Neural crest cell (in vitro differentiated cells): ENCODE measurements at places on chromosomes 3 and 15.

GRCh38 chr3:120831066-120831465, 76.9 kb upstream of the STXBP5L start:
- no peaks in the 10 kb centered on the region for H3K36me3 ChIP-seq
- no peak overlapping the region for H3K27ac ChIP-seq
- no peaks in the 10 kb centered on the region for H3K27me3 ChIP-seq
- no peak for DNase-seq

DNA sequence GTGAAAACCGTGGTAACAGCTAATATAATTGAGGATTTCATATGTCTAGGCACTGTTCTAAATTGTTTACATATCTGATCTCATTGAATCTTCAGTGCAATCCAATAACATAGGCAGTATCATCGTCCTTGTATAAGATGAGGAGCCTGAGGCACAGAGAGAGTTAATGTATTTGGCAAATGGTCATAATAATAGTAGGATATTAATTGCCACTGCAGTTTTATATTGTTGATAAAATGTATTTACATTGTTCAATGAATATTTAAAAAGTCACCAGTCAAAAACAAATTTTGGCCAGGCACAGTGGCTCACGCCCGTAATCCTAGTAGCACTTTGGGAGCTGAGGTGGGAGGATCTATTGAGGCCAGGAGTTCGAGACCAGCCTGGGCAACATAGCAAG, 88.5 kb downstream of the EEFSEC start:
- DNase-seq: no peak
- peaks cover 41% of the 10 kb centered on the region for H3K4me1 ChIP-seq
- H3K36me3 ChIP-seq: no peaks in the 10 kb centered on the region

DNA sequence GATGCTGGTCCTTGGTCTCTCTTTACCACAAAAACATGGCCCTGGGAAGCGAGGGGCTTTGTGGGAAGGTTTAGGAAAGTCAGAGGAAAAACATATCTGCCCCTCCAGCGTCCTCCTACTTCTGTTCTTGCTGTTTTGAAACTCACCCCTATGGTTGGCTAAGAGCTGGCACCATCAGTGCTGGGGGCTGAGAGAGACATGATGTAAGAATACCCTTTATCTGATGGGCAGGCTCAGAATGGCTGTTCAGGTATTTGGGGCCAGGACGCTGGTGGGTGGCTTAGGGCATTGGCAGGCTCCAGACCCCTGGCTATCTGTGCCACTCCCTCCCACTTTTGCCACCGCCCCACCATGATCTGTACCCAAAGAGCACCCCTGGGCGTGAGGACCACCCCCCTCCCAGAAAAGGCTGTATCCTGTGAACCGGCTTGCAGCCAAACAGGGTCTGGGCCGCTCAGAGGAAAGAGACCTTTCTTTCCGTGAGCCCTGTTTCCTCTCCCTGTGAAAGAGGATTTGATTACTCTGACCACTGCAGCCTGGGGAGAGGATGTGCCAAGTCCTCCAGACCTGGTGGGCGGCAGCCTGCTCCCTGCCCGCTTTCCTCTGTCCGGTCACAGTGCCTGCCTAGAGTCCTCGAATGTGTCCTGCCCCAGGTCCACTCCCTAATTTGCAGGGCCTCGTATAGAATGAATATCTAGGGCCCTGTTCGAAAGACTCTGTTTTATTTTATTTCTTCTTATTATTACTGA, 61.3 kb upstream of the SLC6A6 start:
- DNase-seq: no peak
- peaks cover 23% of the 10 kb centered on the region for H3K4me1 ChIP-seq
- H3K27ac ChIP-seq: peak overlapping the region; percentile 9
- H3K27me3 ChIP-seq: no peaks in the 10 kb centered on the region
- no peaks in the 10 kb centered on the region for H3K36me3 ChIP-seq

DNA sequence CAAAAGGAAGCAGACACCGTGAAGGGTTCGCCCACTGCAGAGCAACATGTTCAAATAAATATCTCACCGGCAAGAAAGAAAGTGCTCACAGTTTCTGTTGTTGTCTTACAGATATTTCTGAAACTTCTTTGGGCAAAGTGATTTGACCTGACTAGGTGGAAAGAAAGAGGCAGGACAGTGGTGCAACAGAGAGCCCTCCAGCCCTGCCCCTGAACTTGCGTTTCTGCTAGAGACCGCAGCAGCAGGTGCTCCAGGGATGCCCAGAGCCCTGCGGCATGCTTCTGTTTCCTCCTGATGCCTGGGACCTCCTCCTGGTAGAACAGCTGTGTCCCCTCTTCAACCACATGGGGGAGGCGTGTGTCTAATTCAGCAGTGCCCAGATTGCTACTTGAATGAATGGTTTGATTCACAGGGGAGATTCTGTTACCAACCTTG, 123.4 kb downstream of the ATP10A start:
- H3K27me3 ChIP-seq: no peaks in the 10 kb centered on the region
- H3K36me3 ChIP-seq: peaks cover 4% of the 10 kb centered on the region
- H3K4me3 ChIP-seq: no peak overlapping the region
- peaks cover 39% of the 10 kb centered on the region for H3K4me1 ChIP-seq
- DNase-seq: peak; percentile 14

- no peak overlapping the region for H3K27ac ChIP-seq
- no peak overlapping the region for H3K4me3 ChIP-seq
- H3K36me3 ChIP-seq: no peaks in the 10 kb centered on the region
Measured at GRCh38 chr3:108724101-108724500, 33.1 kb downstream of the RETNLB start.

GRCh38 chr3:175484666-175485065, 625.5 kb downstream of the NAALADL2 start:
- H3K4me1 ChIP-seq: no peaks in the 10 kb centered on the region
- no peaks in the 10 kb centered on the region for H3K27me3 ChIP-seq
- no peak overlapping the region for H3K27ac ChIP-seq

- H3K4me1 ChIP-seq: peaks cover 47% of the 10 kb centered on the region
- H3K36me3 ChIP-seq: no peaks in the 10 kb centered on the region
- no peaks in the 10 kb centered on the region for H3K27me3 ChIP-seq
- peak overlapping the region; percentile 68 for H3K4me3 ChIP-seq
- peak overlapping the region; percentile 68 for H3K27ac ChIP-seq
Measured at GRCh38 chr3:184716622-184717398, 4.9 kb upstream of the MAGEF1 start.

GRCh38 chr15:26028086-26028740, 165.1 kb upstream of the ATP10A start:
- H3K36me3 ChIP-seq: no peaks in the 10 kb centered on the region
- H3K27me3 ChIP-seq: no peaks in the 10 kb centered on the region

DNA sequence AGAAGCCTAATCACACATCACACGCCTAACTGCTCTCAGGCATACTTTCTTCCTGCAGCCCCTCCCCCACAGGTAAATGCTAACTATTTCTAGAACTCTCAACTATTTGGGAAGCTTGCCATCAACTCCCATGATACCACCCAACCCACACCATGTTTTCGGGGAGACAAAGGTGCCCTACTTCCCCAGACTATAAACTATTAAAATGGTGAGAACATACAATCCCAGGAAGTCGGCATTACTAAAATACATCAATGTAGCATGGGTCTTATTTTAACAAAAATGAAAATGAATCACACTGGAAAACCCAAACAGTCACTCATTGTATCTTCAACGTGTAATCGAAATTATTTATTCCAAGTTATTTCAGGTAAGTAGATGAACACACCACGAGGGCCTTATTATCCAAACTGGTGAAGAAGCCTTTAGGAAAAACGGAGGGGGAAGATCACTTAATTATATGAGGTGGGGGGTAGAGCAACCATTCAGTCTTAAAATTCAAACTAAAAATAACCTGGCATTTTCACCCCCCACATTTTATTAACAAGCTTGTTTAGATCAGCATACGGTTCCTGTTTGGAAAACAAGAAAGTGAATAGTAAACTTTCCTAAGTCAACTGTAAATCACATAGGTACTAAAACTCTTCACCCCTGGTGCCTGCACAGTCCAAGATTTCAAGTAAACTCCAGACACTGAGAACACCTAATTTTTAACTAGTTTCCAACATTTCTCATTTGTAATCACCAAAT, 1.9 kb downstream of the TBL1XR1 start:
- no peak for DNase-seq
- H3K36me3 ChIP-seq: peaks cover 17% of the 10 kb centered on the region
- H3K27me3 ChIP-seq: no peaks in the 10 kb centered on the region

DNA sequence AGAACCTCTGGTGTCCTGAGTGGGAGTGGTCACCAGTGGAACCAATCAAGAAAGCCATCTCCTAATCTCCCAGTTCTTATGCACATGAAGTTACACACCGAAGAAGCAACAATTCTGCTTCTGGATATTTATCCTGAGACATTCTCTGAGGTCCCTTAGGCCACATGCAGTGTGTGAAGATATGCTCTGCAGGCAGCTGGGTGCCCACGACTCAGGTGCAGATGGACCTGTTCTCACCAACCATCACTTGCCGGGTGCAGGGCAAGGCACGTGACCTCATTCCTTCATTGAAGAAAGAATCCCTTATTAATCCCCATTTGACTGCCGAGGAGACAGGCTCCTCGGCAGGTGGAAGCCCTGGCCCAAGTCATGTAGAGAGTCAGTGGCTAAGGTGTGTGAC, 79.8 kb downstream of the WNT7A start:
- no peak overlapping the region for H3K27ac ChIP-seq
- H3K27me3 ChIP-seq: no peaks in the 10 kb centered on the region
- H3K4me3 ChIP-seq: no peak overlapping the region
- H3K36me3 ChIP-seq: no peaks in the 10 kb centered on the region
- DNase-seq: no peak

DNA sequence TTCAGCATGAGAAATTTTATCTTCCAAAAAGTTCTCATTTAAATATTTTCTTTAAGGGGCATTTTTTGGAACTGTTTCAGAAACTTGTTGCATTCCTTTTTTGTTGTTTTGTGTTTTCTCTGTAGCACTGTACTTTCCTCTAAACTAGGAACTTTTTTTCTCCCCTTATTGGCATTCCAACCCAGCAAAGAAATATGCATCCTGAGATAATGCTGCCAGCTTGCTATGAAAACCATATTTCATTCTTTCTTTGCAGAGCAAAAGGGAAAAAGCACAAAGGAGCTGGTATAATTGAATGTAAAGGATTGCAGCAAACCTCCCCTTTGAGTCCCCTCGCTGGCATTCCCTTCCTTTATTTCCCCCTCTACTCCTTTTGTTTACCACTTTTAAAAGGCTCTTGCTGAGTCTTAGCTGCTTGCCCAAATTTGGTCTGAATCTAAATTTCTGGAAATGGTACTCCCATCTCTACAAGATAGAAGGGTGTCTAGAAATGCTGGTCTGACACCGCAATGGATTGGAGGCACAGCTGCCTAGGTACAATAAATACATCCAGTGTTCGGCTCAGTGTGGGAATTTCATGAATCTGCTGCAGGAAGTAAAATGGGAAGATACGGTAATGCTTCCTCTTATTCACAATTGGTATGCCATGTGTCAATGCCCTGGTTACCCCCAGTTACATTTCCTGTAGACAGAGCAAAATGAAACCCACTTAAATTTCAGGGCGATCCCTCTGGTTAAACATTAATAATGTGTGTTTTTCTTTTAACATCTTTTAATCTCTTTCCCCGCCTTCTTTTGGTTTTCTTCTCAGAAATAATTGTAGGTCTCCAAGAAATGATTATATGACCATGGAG, 156.6 kb downstream of the MEIS2 start:
- H3K27ac ChIP-seq: peak overlapping the region; percentile 81
- no peak for DNase-seq
- no peaks in the 10 kb centered on the region for H3K27me3 ChIP-seq
- peaks cover 56% of the 10 kb centered on the region for H3K4me1 ChIP-seq
- peaks cover 11% of the 10 kb centered on the region for H3K36me3 ChIP-seq

DNA sequence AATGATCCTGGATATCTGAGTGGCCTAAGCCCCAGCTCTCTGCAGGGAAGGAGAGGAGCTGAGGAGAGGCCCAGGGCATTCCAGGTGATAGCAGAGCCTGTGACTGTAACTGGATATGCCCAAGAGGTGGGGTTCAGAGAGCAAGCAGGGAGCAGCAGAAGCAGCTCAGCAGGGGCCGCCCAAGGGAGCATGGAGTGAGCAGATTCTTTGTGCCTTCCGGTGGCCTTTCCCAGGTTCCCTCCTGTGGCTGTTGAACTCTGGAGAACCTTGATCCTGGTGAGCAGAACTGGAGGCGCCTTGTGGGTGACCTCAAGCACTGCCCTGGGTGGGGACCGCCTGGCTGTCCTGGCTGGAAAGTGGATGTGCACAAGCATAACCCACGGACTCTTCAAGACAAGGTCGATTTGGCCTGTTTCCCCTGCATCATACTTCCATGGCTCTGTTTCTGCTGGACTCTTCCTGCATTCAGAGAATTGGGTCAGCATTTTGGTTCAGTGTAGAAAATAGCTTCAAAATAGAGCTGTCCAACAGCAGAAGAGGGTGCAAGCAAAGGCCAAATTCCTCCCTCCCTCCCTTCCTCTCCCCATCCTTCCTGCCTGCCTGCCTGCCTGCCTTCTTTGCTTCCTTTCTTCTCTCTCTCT, 76.1 kb downstream of the ARNT2 start:
- H3K27me3 ChIP-seq: no peaks in the 10 kb centered on the region
- DNase-seq: no peak
- H3K4me1 ChIP-seq: peaks cover 13% of the 10 kb centered on the region
- H3K27ac ChIP-seq: peak overlapping the region; percentile 80
- H3K4me3 ChIP-seq: no peak overlapping the region

DNA sequence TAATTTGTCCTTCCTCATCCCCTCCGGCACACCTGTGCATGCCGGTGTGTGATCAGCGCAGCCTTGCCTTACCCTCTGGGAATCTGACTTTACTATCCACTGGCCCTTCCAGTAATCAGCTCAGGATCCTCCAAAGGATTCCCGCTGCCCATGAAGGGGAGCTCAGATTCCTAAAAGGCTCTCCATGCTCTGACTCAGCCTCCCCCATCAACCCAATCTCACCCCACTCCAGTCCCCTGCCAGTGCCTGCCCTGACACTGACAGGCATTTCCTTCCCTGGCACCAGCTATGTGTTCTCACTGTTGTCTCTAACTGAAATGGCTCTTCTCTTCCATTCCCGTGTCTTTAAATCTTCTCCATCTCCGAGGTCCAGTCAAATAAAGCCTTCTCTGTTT, 7.3 kb upstream of the BCL2A1 start:
- DNase-seq: no peak
- H3K36me3 ChIP-seq: no peaks in the 10 kb centered on the region
- no peak overlapping the region for H3K27ac ChIP-seq
- H3K27me3 ChIP-seq: no peaks in the 10 kb centered on the region
- H3K4me1 ChIP-seq: peaks cover 18% of the 10 kb centered on the region
- H3K4me3 ChIP-seq: no peak overlapping the region

- H3K27me3 ChIP-seq: no peaks in the 10 kb centered on the region
- H3K4me1 ChIP-seq: peaks cover 8% of the 10 kb centered on the region
- peak overlapping the region; percentile 4 for H3K27ac ChIP-seq
Measured at GRCh38 chr15:70643783-70644125, 119.6 kb downstream of the UACA start.

DNA sequence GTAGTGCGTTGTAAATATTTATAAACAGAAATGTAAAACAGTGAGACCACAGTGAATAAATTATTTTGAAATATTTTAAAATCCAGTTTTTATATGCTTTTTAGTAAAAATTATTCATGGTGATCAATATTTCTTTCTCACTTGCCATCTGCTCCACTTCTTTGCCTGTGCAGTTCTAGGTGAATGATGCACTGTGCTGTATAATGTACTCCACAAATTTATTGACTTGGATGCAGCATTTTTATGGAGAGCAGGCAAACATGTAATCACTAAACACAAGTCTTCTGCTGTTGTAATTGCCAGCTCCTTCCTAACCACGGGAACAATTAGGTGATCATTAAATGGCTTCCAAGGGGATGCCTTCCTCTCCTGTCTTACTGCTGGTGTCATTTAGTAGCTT, 395.9 kb downstream of the PTPRG start:
- H3K4me3 ChIP-seq: no peak overlapping the region
- H3K27ac ChIP-seq: no peak overlapping the region
- H3K4me1 ChIP-seq: no peaks in the 10 kb centered on the region
- H3K27me3 ChIP-seq: no peaks in the 10 kb centered on the region
